ENCODE measurements at places on chromosomes 4 and X. TPM values are rescaled to one million over a fixed set of nuclear protein-coding genes. Genes with fewer than 3 reads are reported as not detected.

The C4orf46 gene
- 9.4 TPM for total RNA-seq

The REPS2 gene
- total RNA-seq, result 0.94 TPM

The GAK gene
- total RNA-seq, result 90.6 TPM

The TLR6 gene
- 2.5 TPM for total RNA-seq

The NPFFR2 gene
- not detected for total RNA-seq

The CLDN22 gene
- total RNA-seq, result not detected

The RCHY1 gene
- total RNA-seq, result 22.6 TPM

The PTPN13 gene
- 12.6 TPM for total RNA-seq
